ENCODE measurements at places on chromosomes 4 and X. TPM values are rescaled to one million over a fixed set of nuclear protein-coding genes. Genes with fewer than 3 reads are reported as not detected.

WFS1 gene
- total RNA-seq: 66.0 TPM

YY2 gene
- total RNA-seq: 0.79 TPM

PHOX2B gene
- not detected for total RNA-seq

SUV39H1 gene
- total RNA-seq: 3.8 TPM

KLB gene
- 1.7 TPM for total RNA-seq

ZNF630 gene
- 1.7 TPM for total RNA-seq

JADE3 gene
- total RNA-seq: 5.3 TPM

CXCL8 gene
- total RNA-seq: 3.1 TPM

CPLX1 gene
- 9.4 TPM for total RNA-seq

DAPP1 gene
- total RNA-seq: 0.89 TPM

DNA sequence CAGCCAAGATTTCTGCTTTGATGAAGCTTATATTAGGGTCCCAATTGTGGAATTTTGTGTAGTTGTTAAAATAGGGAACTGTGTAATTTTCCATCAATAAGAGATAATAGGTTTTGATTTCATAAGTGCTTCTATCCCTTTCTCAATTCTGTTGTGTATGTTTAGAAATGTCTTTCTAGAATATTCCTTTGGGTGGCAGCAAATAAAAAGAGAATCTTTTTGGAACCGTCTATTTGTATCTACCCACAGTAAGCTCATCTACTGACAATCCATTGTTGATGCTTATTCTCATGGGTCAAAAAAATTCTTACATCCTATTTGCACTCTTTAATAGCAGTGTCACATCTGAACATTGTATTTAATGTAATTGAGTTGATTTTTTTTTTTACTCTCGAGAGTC lies 61.7 kb downstream of the TMA16 start:
- DNase-seq: no peak

DNA sequence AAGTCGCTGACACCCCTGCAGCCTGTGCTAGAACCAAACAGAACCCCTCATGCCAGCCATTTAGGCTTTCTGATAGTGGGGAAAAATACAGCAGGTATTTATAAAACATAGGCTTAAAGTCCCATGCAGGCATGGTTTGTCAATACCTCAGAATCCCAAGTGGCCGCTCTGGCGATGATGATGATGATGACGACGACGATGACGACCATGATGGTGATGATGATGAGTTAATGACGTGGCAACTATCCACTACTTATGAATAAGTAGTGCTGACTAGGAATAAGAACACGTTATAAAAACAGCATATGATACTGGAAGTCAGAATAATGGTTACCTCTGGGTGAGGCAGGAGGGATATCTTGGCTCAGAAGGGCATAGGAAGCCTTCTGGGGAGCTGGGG lies 18.0 kb downstream of the CCDC149 start:
- no peak for DNase-seq

GRCh38 chrX:73849073-73849472 lies 286.1 kb downstream of the CHIC1 start:
- DNase-seq: no peak

- DNase-seq: no peak
Measured at GRCh38 chr4:1767770-1768366, 25.2 kb upstream of the FGFR3 start.

DNA sequence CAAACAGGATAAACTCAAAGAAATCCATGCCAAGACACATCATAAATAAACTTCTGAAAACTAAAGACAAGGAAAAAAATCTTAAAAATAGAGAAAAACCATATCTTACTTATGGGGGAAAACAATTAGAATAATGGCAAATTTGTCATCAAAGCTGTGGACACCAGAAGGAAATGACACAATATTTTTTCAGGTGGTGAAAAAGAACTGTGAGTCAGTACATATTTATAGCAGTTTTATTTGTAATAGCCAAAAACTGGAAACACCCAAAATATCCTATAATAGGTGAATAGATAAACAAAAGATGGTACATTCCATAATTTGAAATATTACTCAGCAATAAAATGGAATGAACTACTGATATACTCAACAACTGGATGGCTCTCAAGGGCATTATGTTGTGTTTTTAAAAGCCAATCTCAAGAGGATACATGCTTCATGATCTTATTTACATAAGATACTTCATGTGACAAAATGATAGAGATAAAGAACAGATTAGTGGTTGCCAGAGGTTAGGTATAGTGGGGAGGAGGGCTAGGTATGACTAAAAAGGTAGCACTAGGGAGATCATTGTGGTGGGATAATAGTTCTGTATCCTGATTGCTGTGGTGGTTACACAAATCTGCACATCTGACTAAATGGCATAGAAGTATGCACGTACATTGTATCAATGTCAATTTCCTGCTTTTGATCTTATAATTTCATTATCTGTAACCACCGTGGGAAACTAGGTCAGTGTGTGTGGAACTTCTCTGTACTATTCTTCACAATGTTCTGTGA lies 191.9 kb downstream of the PPP1R2C start:
- DNase-seq: no peak

- DNase-seq: no peak
Measured at GRCh38 chrX:130915302-130915701, 12.3 kb upstream of the ENOX2 start.

- DNase-seq: peak; percentile 58
Measured at GRCh38 chrX:39907964-39908661, 189.6 kb downstream of the BCOR start.

DNA sequence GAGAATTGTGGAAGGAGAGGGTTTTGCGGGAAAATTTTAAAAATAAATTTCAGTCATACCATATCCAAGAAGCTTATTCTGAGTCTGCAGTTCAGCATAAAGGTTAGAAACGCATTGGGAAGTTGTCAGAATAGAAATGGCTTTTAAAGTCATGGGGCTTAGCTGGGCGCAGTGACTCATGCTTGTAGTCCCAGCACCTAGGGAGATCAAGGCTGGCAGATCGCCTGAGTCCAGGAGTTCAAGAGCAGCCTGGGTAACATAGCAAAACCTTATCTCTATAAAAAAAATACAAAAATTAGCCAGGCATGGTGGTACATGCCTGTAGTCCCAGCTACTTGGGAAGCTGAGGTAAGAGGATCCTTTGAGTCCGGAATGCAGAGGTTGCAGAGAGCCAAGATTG lies 3.9 kb upstream of the PLA2G12A start:
- no peak for DNase-seq

GRCh38 chr4:138761638-138762220 lies 253.9 kb upstream of the NOCT start:
- DNase-seq: no peak

GRCh38 chrX:153102418-153102817 lies 30.2 kb downstream of the PNMA6A start:
- DNase-seq: no peak

GRCh38 chr4:146310319-146311021 lies 96.1 kb downstream of the REELD1 start:
- DNase-seq: no peak

GRCh38 chr4:3872834-3873313 lies 106.7 kb downstream of the ADRA2C start:
- DNase-seq: no peak

GRCh38 chrX:136572030-136572429 lies 40.0 kb downstream of the VGLL1 start:
- DNase-seq: no peak

DNA sequence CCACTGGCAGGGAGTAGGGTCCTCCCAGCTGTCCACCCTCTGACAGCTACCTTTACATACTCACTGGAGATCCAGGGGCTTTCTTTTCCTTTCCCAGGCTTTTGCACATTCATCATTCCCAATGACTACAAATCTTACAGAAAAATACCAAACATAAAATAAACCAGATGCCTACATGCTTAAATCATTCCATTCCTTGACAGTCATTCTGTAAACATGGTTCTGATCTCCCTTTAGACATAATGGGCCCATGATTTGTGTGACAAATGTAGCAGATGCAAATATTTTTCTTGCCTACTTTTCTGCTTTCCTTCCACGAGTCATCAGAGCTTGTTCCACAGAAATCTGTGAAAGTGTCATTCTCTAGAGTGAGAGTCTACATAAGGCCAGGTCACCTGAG lies 207.0 kb downstream of the IDS start:
- DNase-seq: no peak

DNA sequence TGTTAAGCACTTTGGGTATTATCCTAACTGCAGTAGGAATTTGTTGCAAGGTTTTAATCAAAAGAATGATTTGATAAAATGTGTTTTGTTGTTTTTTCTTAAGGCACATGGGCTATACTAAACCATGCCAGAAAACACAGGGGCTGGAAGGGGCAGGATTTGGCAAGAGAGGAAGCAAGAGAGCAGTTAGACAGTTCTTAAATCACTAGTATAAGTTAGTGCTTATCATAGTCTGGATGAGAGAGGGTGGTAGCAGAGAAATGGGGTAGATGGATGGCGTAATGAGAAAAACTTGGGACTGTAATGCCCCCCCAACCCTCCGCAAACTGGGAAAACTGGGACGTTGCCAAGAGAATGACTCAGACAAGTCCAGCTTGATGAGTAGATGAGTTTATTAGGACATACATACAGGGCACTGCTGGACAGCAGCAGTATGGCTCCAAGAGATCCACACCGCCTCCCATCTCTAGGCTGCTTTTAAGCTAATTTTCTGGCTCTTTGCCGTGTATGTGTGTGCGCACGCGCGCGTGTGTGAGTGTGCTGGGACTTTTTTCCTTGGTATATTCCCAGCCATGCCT lies 151.5 kb downstream of the PDLIM5 start:
- peak; percentile 59 for DNase-seq

- no peak for DNase-seq
Measured at GRCh38 chr4:75831856-75832405, 70.3 kb downstream of the PPEF2 start.

DNA sequence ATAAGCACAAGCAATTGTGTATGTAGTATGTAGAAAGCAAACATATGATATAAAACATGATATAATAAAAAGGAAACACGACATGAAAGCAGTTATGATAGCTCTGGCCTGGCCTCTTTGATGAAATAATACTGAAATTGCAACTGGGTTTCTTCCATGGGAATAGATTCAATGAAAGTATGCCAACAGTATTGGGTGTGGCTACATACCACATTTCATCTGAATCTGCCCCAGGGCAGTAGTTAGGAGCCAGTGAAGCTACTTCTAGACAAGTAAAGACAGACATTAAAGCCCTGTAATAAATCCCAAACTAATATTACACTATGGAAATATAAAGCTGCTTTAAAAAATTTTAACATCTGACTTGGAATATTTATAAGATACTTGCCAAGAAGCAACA lies 207.3 kb downstream of the FBXW7 start:
- DNase-seq: no peak

GRCh38 chr4:118997601-118998000 lies 108.9 kb downstream of the SYNPO2 start:
- no peak for DNase-seq

GRCh38 chr4:151247395-151247794 lies 29.6 kb upstream of the PRSS48 start:
- no peak for DNase-seq

GRCh38 chr4:10635091-10635490 lies 49.5 kb downstream of the CLNK start:
- DNase-seq: no peak

- no peak for DNase-seq
Measured at GRCh38 chr4:70515367-70516250, 2.8 kb upstream of the AMTN start.

- no peak for DNase-seq
Measured at GRCh38 chr4:11912886-11913285, 484.2 kb upstream of the HS3ST1 start.

GRCh38 chr4:135191596-135191995 lies 990.0 kb upstream of the PABPC4L start:
- DNase-seq: no peak

DNA sequence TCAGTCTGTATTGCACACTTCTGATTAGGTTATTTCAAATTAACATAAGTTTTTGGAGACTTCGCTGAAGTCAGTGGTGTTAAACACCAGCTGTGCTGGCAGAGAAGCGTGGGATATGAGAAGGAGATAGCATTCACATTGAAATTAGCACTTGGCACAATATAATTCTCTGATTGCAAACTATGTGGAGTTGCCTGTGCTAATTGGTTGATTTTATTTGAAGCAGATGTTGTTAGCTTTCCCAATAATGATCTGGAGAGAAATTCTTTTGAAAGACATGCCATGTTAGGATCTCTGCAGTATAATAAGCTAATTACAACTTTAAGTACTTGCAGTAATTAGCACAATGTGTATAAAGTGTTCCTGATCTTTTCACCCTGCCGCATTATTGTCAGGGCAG lies 367.4 kb upstream of the ARX start:
- no peak for DNase-seq

DNA sequence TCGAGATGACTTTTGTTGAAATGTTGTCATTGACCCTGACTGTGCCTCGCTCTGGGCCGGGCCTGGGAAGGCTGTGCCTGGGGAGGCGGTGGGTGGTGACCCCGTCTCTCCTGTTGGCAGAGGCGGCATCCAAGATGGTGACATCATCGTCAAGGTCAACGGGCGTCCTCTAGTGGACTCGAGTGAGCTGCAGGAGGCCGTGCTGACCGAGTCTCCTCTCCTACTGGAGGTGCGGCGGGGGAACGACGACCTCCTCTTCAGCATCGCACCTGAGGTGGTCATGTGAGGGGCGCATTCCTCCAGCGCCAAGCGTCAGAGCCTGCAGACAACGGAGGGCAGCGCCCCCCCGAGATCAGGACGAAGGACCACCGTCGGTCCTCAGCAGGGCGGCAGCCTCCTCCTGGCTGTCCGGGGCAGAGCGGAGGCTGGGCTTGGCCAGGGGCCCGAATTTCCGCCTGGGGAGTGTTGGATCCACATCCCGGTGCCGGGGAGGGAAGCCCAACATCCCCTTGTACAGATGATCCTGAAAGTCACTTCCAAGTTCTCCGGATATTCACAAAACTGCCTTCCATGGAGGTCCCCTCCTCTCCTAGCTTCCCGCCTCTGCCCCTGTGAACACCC lies 36.4 kb downstream of the HTRA3 start:
- peak; percentile 59 for DNase-seq

All from left cardiac atrium (tissue), 4 donors.